ENCODE measurements at places on chromosomes 11 and 22.
A peak's percentile ranks its signal among the peaks of the same experiment; 100 is the strongest.

GRCh38 chr11:95443386-95443785, 212.4 kb upstream of the SESN3 start:
- no peak for DNase-seq

DNA sequence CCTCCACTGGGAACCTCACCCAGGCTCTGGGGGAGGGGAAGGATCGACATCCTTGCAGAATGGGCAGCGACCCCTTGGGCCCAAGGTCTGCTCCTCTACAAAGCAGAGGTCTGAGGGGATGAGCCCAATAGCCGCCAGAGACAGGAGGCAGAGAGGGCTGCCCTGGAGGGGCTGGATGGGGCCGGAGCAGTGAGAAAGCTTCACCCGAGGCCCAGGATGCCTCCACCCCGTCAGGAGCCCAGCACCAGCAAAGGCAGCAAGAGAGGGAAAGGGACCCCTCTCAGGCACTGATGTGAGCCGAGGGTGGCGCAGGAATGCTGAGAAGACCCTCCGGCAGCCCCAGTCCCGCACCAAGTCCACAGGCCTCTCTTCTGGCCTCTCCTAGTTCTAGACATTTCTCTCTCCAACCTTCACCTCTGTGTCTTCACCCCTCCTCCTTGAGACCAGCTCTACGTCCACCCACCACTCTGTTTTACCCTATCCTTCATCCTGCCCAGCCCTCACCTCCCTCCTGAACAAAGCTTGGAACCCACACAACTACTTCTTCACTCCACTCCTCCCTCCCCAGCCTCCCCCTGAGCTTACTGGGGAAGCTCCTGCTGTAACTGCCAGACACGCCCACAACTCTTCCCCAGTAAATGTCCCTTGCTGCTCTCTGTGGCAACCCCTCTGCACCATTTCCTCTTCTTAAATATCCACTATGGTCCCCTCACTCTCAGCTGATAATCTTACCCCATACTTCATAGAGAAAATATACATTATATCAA, 131.9 kb downstream of the MPPED1 start:
- no peak for DNase-seq

- DNase-seq: no peak
Measured at GRCh38 chr11:26096451-26096850, 235.5 kb upstream of the ANO3 start.

DNA sequence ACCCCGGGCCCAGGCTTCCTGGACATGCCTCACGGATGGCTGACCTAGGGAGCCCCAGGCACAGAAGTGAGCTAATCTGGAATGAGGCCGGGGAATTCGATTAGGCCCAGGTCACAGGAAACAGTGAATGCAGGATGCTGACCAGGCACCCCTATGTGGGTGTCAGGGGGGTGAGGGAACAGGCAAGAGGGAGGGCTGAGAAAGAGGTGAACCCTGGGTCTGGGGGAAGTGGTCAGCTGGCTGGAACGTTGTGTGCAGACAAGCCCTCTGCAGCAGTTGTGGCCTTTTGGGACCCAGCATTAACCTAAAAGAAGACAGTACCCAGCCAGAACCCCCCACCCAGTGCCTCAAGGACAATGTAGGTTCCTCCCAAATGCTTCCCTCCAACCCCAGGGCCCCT, 8.1 kb downstream of the SERHL2 start:
- DNase-seq: no peak

GRCh38 chr11:6755303-6755952, 16.3 kb downstream of the OR2AG2 start:
- no peak for DNase-seq

- DNase-seq: no peak
Measured at GRCh38 chr11:6388748-6389147, 1.5 kb upstream of the SMPD1 start.

GRCh38 chr11:30821438-30821965, 235.3 kb upstream of the MPPED2 start:
- DNase-seq: no peak

DNA sequence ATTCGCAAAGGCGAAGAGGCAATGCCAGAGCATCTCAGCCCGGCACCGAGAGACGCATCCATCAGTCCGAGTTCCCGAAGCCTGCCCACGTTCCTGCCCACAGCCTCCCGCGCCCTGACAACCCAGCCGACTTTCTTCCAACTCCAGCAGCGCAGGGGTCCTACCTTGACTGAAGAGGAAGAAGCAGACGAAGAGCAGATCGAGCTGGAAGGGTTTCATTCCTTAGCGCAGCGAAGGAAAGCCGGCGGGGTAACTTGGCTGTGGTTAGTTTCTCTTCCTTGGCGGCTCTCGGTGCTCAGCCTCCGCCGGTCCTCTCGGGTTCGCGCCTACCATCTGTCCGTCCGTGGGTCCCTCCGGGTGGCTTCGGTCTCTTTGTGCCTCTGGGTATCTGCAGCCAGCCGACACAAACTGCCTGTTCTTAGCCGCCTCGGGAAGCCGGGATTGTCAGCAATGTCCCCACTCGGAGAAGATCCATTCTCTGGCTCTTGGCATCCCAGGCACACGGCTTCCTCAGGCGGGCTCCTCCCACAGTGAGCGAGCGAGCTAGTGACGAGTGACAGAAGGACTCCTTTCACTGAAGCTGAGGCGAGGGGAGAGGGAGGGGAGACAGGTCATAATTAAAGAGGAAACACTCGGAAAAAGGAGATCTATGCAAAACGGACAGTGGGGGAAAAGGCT, at the start of gene KIRREL3:
TSS of gene KIRREL3 (minus strand) at position 480 of the 678 bp plus-strand sequence.
- DNase-seq: no peak

DNA sequence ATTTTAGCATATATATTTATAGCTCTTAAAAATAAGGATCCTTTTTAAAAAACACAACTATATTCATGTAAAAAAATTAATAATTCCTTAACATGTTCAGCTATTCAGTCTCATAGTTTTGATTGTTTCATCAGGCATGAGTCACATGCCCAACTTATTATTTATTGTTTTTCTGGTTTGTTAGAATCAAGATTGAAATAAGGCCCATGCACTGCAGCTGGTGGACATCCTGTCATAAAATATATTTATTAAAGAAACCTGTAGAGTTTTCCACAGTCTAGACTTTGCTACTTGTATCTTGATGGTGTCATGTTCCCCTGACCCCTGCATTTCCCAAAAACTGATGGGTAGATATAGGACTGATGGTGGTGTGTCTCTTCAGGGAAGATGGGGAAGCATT, 77.4 kb downstream of the PARVA start:
- DNase-seq: no peak

DNA sequence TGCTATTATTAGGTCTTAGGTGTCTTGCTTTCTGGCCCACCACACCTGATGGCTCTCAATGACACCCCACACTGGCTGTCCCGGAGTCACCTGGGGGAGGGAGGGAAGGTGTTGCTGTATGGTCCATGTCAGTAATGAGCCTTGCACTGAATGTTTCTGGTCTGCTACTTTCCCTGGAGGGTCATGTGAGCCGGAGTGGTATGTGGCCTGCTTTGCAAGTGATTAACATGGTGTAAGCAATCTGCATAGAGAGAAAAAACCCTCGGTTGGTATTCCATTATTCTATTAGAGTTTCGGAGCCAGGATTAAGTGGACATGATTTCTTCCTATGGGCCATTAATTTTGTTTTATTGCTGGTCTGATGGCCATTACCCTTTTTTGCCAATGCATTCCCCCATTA, 63.9 kb downstream of the PKNOX2 start:
- DNase-seq: no peak

DNA sequence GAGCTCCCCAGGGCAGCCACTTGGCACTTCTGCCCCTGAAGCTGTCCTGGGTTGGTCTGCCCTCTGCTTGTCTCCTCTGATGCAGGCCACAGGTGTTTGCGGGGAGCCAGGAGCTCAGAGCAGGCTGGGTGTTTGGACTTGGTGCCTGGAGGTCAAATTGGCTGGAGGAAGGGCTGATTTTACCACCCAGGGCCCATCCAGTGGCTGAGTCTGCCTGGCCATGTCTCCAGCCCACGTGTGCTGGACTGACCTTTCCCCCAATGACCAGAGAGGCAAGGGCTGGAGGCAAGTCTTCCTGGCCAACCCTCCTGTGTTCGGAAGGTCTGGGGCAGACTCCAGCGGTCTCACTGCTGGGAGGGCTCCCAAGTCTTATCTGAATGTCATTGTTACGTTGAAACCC, 84.0 kb downstream of the NECTIN1 start:
- no peak for DNase-seq

DNA sequence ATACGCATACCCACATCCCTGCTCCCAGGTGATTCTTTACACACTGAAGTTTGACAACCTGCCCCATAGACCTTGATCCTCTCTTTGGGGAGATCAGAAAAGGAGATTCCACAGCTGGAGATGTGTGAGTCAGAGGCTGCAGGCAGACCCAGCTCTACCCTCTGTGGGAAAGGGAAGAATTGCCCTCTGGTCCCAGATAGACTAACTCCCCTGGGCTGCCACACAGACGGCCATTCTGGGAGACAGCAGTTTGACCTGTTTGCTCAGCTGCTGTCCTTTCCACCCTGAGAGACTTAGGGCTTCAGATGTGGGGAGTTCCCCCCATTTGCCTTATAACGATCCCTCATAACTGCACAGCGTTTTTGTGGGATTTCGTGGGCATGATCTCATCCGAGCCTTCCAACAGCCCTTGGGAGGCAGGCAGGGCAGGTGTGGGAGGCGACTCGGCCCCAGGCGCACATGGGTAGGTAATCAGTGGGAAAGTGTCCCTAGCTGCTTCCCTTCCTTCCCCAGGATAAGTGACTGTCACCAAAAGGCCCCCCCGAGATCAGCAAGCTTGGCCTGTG, 14.1 kb downstream of the FAM83F start:
- DNase-seq: no peak

DNA sequence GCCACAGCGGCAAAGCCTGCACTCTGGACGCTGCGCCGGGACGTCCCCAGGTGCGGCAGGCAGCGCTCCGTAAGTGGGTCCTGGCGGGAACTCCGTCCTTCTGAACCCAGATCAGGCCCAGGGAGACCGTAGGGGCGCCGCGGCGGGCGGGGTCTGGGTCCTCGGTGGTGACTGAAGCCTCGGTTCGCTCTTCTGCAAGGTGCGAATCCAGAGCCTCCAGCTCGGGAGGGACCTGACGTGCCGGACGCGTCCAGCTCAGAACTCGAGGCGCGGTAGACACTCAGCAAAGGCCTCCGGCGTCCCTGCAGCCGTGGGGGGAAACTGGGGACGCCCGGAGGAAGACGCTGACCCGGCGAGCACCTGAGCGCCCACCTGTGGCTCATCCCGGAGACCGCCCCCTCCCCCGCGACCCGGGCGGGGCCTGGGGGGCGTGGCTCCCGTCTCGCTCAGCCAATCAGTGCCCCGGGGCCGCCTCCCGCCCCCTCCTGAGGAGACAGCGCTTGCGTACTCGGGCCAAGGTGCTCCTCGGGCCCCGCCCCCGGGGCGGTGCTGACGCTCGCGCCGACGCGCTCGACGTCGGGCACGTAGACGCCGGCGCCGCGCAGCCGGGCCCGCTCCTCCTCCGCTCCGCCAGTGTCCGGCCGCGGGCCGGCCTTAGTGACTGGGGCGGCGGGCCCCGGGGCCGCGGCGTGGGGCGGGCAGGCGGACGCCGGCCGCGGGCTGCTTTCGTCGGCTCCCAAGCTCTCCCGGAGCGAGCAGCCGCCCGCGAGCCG, at the start of gene PPFIA1:
TSS of gene PPFIA1 (plus strand) at position 587 of the 773 bp plus-strand sequence. CDS start 1,483 bp downstream, outside the sequence.
- DNase-seq: peak; percentile 92

DNA sequence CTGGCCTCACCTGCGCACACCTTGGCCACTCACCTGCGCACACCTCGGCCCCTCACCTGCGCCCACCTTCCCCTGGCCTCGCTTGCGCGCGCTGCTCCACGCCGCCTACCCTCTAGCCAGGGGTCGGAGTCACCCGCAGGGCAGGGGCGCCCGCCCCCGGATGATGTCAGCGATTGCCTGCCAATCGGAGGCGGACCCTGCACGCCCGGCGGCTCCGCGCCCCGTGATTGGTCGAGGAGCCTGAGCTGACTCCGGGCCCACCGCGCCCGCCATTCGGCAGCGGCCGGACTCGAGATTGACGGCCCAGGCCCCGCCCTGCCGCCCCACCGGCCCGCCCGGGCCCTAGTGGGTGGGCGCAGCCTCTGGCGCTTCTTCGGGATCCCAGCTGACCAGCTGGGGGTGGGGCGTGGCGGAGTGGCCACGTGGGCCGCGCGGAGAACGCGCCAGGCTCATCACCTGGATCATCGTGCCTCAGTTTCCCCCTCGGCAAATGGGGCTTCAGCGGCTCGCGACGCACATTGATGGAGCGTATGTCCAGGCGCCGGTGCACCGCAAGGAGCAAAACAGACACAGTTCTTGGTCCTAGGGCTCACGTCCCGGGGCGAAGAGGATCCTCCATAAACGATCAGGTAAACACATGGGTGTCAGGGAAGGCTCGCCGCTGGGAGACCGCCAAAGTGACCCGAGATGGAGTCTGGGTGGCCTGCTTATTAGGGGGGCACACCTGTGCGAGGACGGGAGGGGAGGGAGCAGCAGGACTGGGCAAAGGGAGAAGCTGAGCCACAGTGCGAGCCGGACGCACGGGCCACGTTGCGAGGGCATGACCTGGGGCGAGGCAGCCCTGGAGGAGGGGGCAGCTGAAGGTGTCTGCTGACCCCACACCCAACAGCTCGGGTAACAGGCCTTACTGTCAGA, at the start of gene DHCR7:
TSS of gene DHCR7 (minus strand) at position 137 of the 915 bp plus-strand sequence. CDS start 3,441 bp downstream, outside the sequence.
- peak; percentile 78 for DNase-seq

DNA sequence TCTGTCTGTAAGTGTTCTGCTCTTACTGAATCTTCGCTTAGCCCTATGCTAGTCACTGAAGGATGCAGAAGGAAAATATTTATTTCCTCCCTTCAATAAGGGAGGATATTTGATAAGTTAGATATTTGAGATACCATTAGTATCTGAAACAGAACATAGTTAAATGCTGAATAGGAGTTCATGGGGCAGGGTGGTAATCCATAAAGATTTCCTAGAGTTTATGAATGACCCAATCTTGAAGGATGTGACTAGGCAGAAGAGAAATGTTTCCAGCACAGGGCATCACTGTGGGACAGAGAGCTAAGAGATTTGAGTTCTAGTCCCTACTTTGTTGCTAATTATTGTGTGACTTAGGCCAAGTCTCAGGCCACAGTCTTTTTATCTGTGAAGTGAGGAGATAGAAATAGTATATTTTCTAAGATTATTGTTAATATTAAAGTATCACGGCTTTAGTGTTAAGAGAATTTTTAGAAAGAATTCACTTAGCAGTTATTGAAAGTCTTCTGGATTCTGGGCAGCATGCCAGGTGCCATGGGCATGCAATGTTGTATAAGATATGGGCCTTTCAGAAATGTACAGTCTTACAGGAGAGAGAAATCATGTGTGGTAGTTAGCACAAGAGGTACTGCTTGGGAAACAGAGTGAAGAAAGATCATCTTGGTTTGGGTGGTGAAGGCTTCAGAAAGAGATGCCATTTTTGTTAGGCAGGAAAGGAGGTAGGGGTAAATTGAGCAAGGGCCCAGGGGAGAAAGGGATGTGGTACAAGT, 24.0 kb downstream of the SWAP70 start:
- DNase-seq: no peak

GRCh38 chr11:134049303-134049702, 19.6 kb upstream of the JAM3 start:
- DNase-seq: no peak

GRCh38 chr11:72426103-72426757, 8.1 kb downstream of the CLPB start:
- DNase-seq: no peak

DNA sequence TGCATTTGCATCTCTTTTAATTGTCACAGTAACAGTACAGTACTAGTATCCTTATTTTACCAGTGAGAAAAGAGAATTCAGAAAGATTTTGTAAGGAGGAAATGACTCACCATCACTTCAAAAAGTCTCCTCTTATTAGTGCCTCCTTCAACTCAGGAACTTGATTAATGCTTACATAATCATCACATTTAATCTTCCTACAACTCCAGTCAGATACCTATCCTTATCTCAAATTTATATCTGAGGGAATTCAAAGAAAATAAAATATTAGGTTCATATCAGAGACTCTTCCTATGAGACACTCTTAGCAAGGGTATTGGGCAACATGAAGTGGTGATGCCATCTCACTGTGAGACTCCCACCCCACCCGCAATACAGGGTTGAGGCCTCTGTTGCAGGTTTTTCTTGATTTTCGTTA, 26.1 kb upstream of the CTSC start:
- no peak for DNase-seq
